ENCODE measurements at places on chromosomes 6 and 20. TPM values are rescaled to one million over a fixed set of nuclear protein-coding genes. Genes with fewer than 3 reads are reported as not detected.

The ANKRD66 gene
- not detected for total RNA-seq

The ABHD16A gene
- total RNA-seq: 37.0 TPM

The IMPG1 gene
- total RNA-seq: not detected

The RBBP9 gene
- total RNA-seq: 26.2 TPM

The LPIN3 gene
- 8.4 TPM for total RNA-seq

The MDC1 gene
- total RNA-seq: 32.7 TPM

The MEI4 gene
- 0.63 TPM for total RNA-seq

The AHCY gene
- total RNA-seq: 423 TPM

- H3K4me1 ChIP-seq: no peaks in the 10 kb centered on the region
- no peak for DNase-seq
- no peak overlapping the region for H3K4me3 ChIP-seq
- no peak overlapping the region for H3K27ac ChIP-seq
Observed at GRCh38 chr6:30160008-30160784, 815 bp downstream of the TRIM10 start.

DNA sequence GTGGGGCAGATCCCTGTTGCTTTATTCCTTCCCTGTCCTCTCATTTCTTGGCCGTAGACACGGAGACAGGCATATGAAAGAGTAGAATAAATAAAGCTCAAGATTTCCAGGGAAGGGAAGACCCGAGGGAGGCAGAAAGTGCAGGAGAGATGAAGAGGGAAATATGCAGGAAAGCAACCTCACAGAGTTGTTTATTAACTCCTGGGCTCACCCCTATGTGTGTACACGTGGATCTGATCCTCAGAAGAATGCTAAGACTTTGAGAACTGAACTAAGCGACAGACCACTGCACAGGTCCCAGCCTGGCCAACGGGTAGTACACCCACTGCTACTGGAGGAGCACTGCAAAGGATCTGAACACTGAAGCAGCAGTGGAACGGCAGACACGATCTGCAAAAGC lies 156.2 kb downstream of the KIF16B start:
- no peak for DNase-seq
- no peak overlapping the region for H3K27ac ChIP-seq
- no peaks in the 10 kb centered on the region for H3K27me3 ChIP-seq
- no peaks in the 10 kb centered on the region for H3K36me3 ChIP-seq

DNA sequence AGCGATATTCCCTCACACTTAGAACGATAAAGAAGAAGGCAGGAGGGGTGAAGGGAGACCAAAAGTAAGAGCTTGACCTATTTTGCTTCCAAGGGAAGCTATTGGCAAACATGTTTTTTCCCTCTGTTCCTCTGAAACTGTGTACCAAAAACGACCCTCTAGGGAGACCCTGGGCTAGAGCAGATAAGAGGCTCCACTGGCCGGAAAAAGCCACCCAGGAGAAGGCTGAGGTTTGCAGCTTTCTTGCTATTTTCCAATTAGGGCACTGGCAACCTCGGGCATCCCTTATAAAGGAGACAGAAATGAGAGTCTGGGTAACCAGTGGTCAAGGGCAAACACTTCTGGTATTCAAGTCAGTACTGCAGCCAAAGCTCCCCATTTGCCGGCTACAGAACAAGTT lies 168.0 kb downstream of the KIF16B start:
- no peaks in the 10 kb centered on the region for H3K27me3 ChIP-seq
- no peak for DNase-seq
- H3K27ac ChIP-seq: no peak overlapping the region
- H3K4me1 ChIP-seq: no peaks in the 10 kb centered on the region
- H3K36me3 ChIP-seq: no peaks in the 10 kb centered on the region

- H3K4me1 ChIP-seq: 0 out of 2 replicates have a peak, but pooled peaks cover 2% of the 10 kb centered on the region
- H3K36me3 ChIP-seq: peaks cover 10% of the 10 kb centered on the region
- H3K4me3 ChIP-seq: no peak overlapping the region
- DNase-seq: no peak
- no peak overlapping the region for H3K27ac ChIP-seq
Observed at GRCh38 chr6:33696548-33697518, 14.7 kb downstream of the UQCC2 start.

DNA sequence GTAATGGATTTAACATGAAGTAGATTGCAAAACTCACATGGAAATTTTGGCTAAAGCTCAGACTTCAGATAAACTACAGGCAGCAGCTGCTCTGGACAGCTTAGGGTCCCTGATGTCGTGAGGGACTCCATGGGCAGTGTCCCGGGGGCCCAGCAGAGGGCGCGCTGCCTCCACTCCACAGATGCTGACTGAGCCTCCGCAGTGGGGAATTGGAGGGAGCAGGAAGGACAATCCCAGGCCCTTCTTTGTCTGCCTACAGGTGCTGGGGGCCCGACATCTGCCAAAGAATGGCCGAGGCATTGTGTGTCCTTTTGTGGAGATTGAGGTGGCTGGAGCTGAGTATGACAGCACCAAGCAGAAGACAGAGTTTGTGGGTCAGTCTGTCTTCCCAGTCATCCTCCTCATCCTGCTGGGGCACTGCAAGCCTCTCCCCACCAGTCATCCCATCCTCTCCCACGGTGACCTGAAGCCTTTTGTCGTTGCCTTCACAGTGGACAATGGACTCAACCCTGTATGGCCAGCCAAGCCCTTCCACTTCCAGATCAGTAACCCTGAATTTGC lies 35.9 kb downstream of the PLCG1 start:
- peak; percentile 84 for DNase-seq
- H3K4me3 ChIP-seq: no peak overlapping the region
- no peak overlapping the region for H3K27ac ChIP-seq
- no peaks in the 10 kb centered on the region for H3K4me1 ChIP-seq
- H3K27me3 ChIP-seq: no peaks in the 10 kb centered on the region

DNA sequence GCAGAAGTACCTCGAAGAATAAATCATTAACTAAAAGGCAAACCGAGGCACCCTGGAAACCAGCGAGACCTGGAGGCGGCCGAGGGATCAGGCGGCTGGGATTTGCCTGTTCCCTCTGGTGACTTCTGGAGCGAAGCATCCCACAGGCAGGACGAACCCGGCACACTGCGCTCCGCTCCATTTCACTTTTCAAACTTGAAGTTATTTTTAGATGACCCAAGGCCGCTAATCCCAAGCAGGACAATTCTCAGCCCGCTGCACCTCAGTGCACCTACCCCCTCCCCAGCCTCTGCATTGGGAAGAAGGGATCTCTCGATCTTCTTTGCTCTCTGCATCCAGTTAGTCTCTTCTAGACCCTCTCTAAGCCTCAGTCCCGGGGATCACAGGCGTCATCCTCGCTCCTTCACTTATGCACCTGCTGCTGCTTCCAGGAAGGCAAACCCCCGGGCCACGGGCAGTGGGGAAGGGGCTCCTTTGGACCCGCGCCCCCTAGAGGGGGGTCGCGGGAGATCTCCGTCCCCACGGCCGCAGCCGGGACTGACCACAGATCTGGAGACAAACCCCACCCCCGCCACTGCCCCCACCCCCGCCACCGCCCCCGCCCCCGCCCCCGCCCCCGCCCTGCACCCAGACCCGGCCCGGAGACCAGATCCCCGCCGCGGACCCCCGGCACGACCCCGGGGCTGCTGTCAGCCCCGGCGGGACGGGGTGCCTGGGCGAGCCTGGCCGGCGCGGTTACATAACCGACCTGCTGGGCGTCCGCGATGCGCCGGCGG lies 636 bp downstream of the RCAN2 start:
- no peaks in the 10 kb centered on the region for H3K36me3 ChIP-seq
- peak; percentile 80 for DNase-seq
- no peak overlapping the region for H3K27ac ChIP-seq
- peak overlapping the region; percentile 98 for H3K4me3 ChIP-seq
- H3K4me1 ChIP-seq: peaks cover 34% of the 10 kb centered on the region
- H3K27me3 ChIP-seq: peaks cover 21% of the 10 kb centered on the region

DNA sequence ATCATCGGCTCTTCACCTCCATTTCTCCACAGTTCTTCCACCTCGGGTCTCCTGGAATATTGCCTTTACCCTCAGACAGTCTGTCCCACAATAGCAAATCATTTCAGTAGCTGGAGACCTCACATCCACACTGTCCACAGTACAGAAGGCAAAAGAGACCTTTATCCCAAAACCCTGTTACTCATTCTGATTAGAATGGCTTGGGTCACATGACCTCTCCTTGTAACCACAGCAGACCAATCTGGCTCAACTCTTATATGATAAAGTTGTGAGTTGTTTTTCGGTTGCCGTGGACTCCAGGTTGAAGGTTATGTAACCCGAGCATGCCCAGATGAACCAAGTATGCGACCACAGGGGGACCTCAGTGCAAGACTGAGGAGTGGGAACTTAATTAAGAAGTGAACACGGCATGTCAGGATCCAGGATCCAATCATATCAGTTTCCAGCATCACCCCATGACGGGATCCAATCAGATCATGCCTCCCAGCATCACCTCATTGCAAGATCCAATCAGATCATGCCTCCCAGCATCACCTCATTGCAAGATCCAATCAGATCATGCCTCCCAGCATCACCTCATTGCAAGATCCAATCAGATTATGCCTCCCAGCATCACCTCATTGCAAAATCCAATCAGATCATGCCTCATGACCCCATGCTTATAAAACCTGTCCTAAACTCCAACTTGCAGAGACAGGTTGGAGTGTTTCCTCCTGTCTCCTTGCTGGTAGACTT lies 68.7 kb downstream of the LY86 start:
- DNase-seq: no peak
- no peak overlapping the region for H3K27ac ChIP-seq
- H3K4me3 ChIP-seq: no peak overlapping the region
- H3K4me1 ChIP-seq: no peaks in the 10 kb centered on the region
- no peaks in the 10 kb centered on the region for H3K36me3 ChIP-seq
- H3K27me3 ChIP-seq: peaks cover 11% of the 10 kb centered on the region

- H3K27ac ChIP-seq: no peak overlapping the region
- H3K27me3 ChIP-seq: no peaks in the 10 kb centered on the region
- peak overlapping the region; percentile 49 for H3K4me3 ChIP-seq
- H3K36me3 ChIP-seq: no peaks in the 10 kb centered on the region
Observed at GRCh38 chr6:146857980-146858347, 259.2 kb downstream of the ADGB start.

GRCh38 chr20:46119028-46119546 lies 973 bp downstream of the CD40 start:
- H3K27me3 ChIP-seq: peaks cover 27% of the 10 kb centered on the region
- peaks cover 7% of the 10 kb centered on the region for H3K4me1 ChIP-seq
- no peak for DNase-seq
- H3K4me3 ChIP-seq: peak overlapping the region; percentile 78

DNA sequence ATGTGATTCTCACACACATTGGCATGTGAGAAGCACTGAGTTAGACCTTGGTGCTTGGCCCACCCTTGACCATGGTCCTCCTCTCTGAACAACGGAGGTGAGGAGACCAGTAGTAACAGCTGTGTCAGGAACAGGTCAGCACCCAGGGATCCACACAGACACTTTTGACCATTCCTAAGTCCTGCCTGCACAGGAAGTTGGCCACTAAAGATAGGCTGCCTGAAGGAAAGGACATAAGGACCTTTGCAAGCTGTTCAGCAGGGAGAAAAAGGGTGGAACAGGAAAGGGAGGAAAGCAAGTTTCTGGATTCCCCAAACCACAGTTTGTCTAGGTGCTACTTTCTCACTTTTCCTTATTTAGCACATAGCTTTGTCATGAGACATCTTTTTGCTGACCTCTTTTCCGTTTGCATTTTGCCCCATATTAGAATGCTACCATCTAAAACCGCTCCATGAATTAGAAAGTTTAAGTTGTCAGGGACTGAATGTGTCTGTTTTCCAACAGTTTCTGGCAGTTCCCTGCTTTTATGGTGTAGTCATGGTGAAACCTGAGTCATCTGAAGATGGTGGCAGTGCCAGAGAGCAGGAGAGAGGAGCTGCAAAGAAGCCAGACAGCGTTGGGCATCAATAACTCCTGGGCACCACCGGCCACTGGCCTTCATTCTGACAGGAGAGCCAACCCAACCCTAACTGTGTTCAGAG lies 1.1 kb upstream of the CD109 start:
- peak overlapping the region; percentile 15 for H3K27ac ChIP-seq
- H3K36me3 ChIP-seq: no peaks in the 10 kb centered on the region

Data from GM23338 (cell line).